HL-60 (cell line): ENCODE measurements at places on chromosomes 12 and 14.

DNA sequence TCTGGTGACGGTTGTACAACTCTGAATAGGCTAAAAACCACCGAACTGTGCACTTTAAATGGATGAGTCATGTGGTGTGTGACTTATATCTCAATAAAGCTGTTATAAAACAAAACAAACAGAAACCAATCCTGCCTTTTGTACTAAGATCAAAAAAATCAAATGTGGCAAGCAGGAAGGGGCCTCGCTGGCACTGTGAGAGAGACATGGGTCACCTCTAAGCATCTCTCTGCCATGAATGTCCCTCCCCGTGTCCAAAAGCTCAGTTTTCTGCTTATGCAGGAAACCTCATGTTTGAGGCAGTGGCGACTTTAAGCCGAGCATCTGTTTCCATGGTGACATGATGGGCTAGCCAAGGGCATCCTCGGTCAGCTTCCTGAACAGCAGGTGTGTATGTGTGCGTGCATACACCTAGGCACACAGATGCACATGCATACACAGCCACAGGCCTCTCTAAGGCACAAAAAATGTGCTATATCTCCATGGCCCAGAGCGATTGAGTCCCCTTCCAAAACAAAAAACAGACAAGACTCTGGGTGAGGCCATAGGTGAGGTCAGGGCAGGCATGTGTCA, 44.4 kb downstream of the ARL6IP4 start:
- DNase-seq = no peak

GRCh38 chr14:44830371-44830770, 131.4 kb downstream of the KLHL28 start:
- no peak for DNase-seq

- DNase-seq = no peak
Measured at GRCh38 chr14:97039717-97040363, 242.7 kb downstream of the VRK1 start.

DNA sequence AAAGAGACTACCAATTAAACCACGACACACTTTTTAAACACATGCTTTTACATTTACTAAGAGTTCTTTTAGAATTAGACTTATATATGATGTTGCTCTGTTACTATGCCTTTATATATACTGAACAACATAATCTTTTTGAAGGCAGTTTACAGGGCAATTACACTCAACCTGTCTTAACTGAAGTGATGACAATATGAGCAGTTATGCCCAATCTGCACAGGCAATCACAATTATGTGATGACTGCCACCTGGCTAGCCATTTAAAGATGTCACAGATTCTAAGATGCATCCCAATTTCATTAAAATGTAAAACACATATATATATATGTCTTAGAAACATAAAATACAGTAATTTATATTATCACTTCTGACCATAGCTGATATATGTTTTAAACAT, 112.6 kb downstream of the STXBP6 start:
- no peak for DNase-seq

GRCh38 chr12:15669256-15669948, 119.8 kb downstream of the EPS8 start:
- no peak for DNase-seq

DNA sequence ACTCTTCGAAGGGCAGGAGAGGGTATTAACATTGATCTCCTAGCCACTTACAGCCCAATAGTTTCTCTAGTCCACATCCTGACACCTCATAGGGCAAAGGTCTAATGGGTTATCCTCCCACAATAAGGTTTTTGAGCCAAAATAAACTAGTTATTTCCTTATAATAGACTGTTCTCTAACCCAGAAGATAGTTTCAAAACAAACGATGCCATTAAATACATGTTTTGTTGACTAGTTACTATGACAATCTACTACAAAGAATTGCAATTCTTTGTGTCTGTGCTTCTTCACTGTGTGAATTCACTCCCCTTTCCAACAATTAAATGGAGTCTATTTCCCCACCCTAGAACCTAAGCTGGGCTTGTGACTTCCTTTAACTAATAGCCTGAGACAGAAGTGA, 6.4 kb upstream of the ACTR10 start:
- no peak for DNase-seq

GRCh38 chr12:127048057-127048456, 1218.9 kb upstream of the TMEM132C start:
- DNase-seq = no peak

GRCh38 chr12:124171231-124171979, 123.5 kb upstream of the RFLNA start:
- peak; percentile 16 for DNase-seq

DNA sequence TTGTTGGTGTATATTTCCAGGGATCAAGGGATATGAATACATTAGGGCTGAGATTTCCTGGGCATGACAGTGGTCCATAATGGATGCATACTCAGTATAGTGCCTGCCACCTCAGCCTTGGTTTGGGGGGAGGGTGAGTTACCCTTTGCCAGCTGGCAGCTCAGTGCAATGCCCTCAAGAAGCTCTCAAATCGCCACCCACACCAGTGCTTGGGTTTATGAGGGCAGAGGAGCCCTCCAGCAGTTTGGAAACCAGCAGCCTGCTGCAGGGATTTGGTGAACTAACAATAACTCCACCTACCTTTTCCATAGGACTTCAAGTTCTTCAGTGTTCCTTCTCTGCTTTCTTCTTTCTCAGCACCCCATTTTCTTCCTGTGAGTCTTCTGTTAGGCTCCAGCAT, 218.9 kb downstream of the LRFN5 start:
- DNase-seq = no peak

GRCh38 chr14:72631401-72631800, 262.5 kb downstream of the DPF3 start:
- no peak for DNase-seq
